ENCODE measurements at places on chromosomes 11 and 22.

GRCh38 chr11:118621071-118621783 lies 13.8 kb downstream of the PHLDB1 start:
- H3K4me3 ChIP-seq, result peak overlapping the region; percentile 79
- no peaks in the 10 kb centered on the region for H3K27me3 ChIP-seq
- H3K27ac ChIP-seq, result peak overlapping the region; percentile 76
- peak; percentile 19 for DNase-seq
- peaks cover 39% of the 10 kb centered on the region for H3K4me1 ChIP-seq
- peaks cover 13% of the 10 kb centered on the region for H3K36me3 ChIP-seq

DNA sequence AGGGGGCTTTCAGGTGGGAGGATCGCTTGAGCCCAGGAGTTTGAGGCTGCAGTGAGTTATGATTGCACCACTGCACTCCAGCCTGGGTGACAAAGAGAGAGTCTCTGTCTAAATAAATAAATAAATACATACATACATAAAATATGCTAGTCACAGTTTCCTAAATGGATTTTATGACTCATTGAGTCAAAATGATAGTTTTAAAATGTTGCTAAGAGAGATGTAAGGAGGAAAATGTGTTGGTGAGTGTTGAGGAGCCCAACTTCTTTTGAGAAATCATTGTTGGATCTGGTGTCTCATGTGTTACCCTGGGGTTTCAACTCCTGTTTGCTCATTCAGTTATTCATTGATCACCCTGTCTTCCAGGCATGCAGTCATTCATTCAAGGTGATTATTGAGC lies 21.0 kb downstream of the PARVB start:
- H3K4me3 ChIP-seq, result no peak overlapping the region
- no peaks in the 10 kb centered on the region for H3K27me3 ChIP-seq
- H3K36me3 ChIP-seq, result no peaks in the 10 kb centered on the region
- no peak overlapping the region for H3K27ac ChIP-seq
- DNase-seq, result no peak

GRCh38 chr22:26561756-26562417 lies 28.0 kb downstream of the TPST2 start:
- DNase-seq, result no peak
- no peak overlapping the region for H3K27ac ChIP-seq
- no peaks in the 10 kb centered on the region for H3K27me3 ChIP-seq
- H3K4me3 ChIP-seq, result no peak overlapping the region

DNA sequence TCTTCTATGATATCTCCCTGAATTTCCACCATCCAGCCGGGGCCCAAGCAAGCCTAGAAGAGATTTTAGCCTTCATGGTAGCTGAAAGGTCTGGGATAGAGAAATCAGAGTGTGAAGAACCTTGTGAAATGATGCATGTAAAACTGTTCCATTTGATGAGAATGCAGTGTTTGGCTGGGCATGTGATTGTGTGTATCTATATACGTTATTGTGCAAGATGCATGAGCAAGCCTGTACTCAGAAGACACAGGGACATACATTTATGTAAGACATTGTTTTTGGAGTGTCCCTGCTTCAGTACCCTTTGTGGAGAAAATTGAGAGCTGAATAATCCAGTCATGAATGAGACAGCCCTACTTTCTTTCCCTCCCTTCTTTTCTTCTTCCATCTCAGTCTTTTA lies 15.2 kb upstream of the OR52K2 start:
- no peak overlapping the region for H3K27ac ChIP-seq
- no peaks in the 10 kb centered on the region for H3K27me3 ChIP-seq
- H3K4me1 ChIP-seq, result no peaks in the 10 kb centered on the region
- H3K4me3 ChIP-seq, result no peak overlapping the region
- no peak for DNase-seq

GRCh38 chr22:36870250-36870649 lies 9.4 kb downstream of the NCF4 start:
- H3K27me3 ChIP-seq, result no peaks in the 10 kb centered on the region
- peaks cover 24% of the 10 kb centered on the region for H3K4me1 ChIP-seq
- H3K4me3 ChIP-seq, result no peak overlapping the region
- H3K36me3 ChIP-seq, result no peaks in the 10 kb centered on the region

- H3K27ac ChIP-seq, result peak overlapping the region; percentile 54
- H3K4me1 ChIP-seq, result peaks cover 24% of the 10 kb centered on the region
- no peak overlapping the region for H3K4me3 ChIP-seq
Measured at GRCh38 chr22:24138649-24139420, 42.5 kb upstream of the SUSD2 start.

DNA sequence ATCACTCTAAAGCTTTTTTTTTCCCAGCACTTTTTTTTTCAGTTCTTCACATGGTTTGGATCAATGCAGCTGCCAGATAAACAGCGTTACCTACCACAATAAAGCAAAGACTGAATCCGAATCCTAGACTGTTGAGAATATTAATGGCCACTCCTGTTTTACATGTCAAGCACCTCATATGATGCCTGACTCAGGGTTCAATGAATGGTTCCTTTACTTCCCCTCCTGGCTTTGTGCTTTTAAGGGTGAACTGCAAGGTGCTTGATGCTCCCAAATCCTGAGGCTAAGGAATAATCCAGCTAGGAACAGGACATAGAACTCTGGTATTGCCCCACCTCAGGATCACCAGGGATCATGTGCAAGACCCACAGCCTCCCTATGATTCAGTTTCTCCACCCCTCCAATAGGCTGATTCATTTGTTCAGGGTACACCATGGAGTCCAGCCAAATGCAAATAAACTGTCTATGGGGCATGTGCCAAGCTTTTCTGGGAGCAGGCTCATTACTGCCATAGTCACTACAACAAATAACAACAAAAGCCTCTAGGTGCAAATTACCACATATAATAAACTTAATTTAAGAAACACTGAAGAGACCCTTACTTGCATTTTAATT lies 104.3 kb downstream of the GAB2 start:
- no peak overlapping the region for H3K4me3 ChIP-seq
- peaks cover 2% of the 10 kb centered on the region for H3K36me3 ChIP-seq
- no peaks in the 10 kb centered on the region for H3K27me3 ChIP-seq
- peaks cover 2% of the 10 kb centered on the region for H3K4me1 ChIP-seq
- no peak for DNase-seq

- peak within 1 kb of the TSS; percentile 42 for H3K4me3 ChIP-seq
- no peak within 1 kb of the TSS for H3K27ac ChIP-seq
- DNase-seq, result peak; percentile 88
- peaks cover 20% of the 10 kb centered on the region for H3K36me3 ChIP-seq
- H3K27me3 ChIP-seq, result peaks cover 12% of the 10 kb centered on the region
Measured at GRCh38 chr11:536841-537621, at the start of gene LRRC56. TSS of gene LRRC56 (plus strand) at chr11:537527. CDS start at chr11:540685, 3,158 bp downstream.

DNA sequence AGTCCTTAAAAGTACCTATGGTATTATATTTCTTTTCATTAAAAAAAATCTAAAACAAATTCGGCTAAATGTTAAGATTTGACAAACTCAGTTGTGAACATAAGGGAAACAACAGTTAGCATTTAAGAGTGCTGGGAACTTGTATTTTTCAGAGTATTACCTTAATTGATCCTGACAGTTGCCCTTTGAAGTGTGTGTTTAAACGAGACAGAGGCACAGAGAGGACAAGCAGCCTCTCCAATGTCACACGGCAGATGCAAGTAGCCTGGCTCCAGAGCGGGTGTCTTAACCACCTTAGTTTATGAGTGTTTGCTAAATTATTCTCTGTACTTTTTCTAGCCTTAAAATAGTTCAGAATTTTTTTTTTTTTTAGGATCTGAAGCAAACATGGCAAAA lies 80.9 kb downstream of the TIMP3 start:
- no peaks in the 10 kb centered on the region for H3K27me3 ChIP-seq
- no peaks in the 10 kb centered on the region for H3K4me1 ChIP-seq
- H3K36me3 ChIP-seq, result no peaks in the 10 kb centered on the region
- DNase-seq, result no peak

DNA sequence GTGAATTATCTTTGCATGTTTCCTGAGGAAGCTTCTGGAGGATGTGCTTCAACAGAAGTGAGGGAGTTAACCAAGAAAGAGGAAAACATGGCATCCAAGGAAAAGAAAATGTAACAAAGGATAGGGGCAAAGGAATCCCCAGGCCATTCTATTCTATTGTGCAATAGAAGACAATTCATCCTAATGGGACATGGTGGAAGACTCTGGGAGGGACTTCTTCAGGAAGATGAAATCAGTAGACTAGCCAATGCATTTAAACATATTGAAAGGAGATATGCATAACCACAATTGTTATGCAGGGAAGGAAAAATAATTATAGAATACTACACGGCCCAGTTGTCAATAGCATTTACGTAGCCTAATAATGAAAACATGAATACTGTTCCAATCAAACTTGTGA lies 55.7 kb downstream of the THAP12 start:
- H3K4me3 ChIP-seq, result no peak overlapping the region
- peak; percentile 31 for DNase-seq
- H3K27ac ChIP-seq, result no peak overlapping the region
- peaks cover 5% of the 10 kb centered on the region for H3K27me3 ChIP-seq

GRCh38 chr11:111555255-111555654 lies 14.7 kb downstream of the LAYN start:
- DNase-seq, result no peak
- no peak overlapping the region for H3K27ac ChIP-seq
- H3K36me3 ChIP-seq, result peaks cover 18% of the 10 kb centered on the region
- no peaks in the 10 kb centered on the region for H3K27me3 ChIP-seq

- H3K4me3 ChIP-seq, result no peak overlapping the region
- DNase-seq, result peak; percentile 78
- no peaks in the 10 kb centered on the region for H3K4me1 ChIP-seq
- H3K27ac ChIP-seq, result no peak overlapping the region
- H3K36me3 ChIP-seq, result no peaks in the 10 kb centered on the region
- no peaks in the 10 kb centered on the region for H3K27me3 ChIP-seq
Measured at GRCh38 chr11:100681064-100681502, 6.0 kb upstream of the ARHGAP42 start.

DNA sequence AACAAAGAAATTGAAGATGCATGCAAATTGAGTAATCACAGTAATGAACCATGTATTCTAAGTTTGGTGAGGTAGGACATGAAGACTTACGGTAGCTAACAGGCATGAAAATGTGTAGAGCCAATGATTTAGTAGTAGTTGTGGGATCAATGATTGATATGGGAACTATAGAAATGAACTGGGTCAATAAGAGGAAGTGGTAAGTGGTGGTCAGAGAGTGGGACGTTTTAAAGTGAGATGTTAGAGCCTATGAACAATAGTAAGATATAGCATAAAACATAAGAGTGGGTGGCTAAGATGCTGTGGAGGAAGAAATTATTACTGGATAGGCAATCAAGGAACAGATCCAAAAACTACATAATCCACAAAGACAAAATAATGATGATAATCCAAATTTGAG lies 45.0 kb downstream of the DLG2 start:
- DNase-seq, result no peak
- no peak overlapping the region for H3K4me3 ChIP-seq
- H3K27me3 ChIP-seq, result no peaks in the 10 kb centered on the region
- H3K27ac ChIP-seq, result no peak overlapping the region
- H3K36me3 ChIP-seq, result no peaks in the 10 kb centered on the region

GRCh38 chr11:3860375-3860774 lies 4.9 kb downstream of the STIM1 start:
- DNase-seq, result no peak
- peaks cover 14% of the 10 kb centered on the region for H3K4me1 ChIP-seq
- H3K4me3 ChIP-seq, result no peak overlapping the region
- H3K27me3 ChIP-seq, result no peaks in the 10 kb centered on the region
- no peaks in the 10 kb centered on the region for H3K36me3 ChIP-seq

DNA sequence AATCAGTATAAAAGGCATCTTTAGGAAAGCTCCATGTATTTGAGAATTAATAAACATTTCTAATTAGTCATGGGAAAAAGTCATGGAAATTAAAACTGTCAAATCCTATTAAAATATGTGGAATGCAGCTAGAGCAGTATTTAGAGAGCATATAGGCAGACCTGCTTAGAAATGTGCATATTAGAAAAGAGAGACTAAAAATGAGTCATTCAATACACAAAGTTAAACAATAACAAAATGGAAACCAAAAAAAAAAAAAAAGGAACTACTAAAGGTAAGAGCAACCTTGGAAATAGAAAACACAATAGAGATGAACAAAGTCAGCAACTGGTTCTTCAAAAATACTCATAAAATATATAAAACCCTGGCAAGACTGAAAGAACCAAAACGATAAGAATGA lies 59.7 kb upstream of the RASSF10 start:
- DNase-seq, result peak; percentile 38
- no peaks in the 10 kb centered on the region for H3K27me3 ChIP-seq
- no peaks in the 10 kb centered on the region for H3K4me1 ChIP-seq
- no peaks in the 10 kb centered on the region for H3K36me3 ChIP-seq
- no peak overlapping the region for H3K27ac ChIP-seq
- H3K4me3 ChIP-seq, result no peak overlapping the region

DNA sequence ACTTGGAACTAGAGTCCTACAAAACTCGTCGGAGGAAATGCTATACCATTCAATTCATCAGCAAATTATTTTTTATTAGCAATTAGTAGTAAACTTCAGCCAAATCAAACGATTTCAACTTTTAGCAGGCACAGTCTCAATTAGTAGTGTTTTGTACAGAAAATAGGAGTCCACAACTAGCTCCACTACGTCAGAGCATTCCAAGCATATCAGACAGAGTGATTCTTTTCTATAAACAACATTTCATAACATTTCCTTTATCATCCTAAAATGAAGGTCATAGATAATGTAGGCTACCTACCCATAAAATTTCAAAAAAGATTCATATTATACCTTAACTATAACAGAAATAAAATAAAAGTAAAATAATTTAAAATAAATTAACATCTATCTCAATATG lies 169.9 kb downstream of the KIF18A start:
- H3K4me1 ChIP-seq, result peaks cover 9% of the 10 kb centered on the region
- no peak overlapping the region for H3K4me3 ChIP-seq
- DNase-seq, result peak; percentile 15
- H3K36me3 ChIP-seq, result no peaks in the 10 kb centered on the region
- no peaks in the 10 kb centered on the region for H3K27me3 ChIP-seq
- no peak overlapping the region for H3K27ac ChIP-seq

GRCh38 chr11:43327987-43328386 lies 16.2 kb downstream of the API5 start:
- DNase-seq, result peak; percentile 37
- no peaks in the 10 kb centered on the region for H3K4me1 ChIP-seq
- peaks cover 17% of the 10 kb centered on the region for H3K36me3 ChIP-seq
- no peak overlapping the region for H3K4me3 ChIP-seq

GRCh38 chr11:2685566-2686359 lies 14.0 kb downstream of the KCNQ1OT1 start:
- no peak overlapping the region for H3K4me3 ChIP-seq
- no peak overlapping the region for H3K27ac ChIP-seq
- no peaks in the 10 kb centered on the region for H3K27me3 ChIP-seq
- DNase-seq, result no peak
- peaks cover 13% of the 10 kb centered on the region for H3K36me3 ChIP-seq

- no peak for DNase-seq
- H3K4me1 ChIP-seq, result no peaks in the 10 kb centered on the region
- no peak overlapping the region for H3K27ac ChIP-seq
- H3K27me3 ChIP-seq, result no peaks in the 10 kb centered on the region
Measured at GRCh38 chr11:82975882-82976281, 74.3 kb downstream of the DDIAS start.

- no peak overlapping the region for H3K27ac ChIP-seq
- no peak for DNase-seq
- no peaks in the 10 kb centered on the region for H3K27me3 ChIP-seq
Measured at GRCh38 chr22:49364398-49364797, 463.3 kb downstream of the BRD1 start.

GRCh38 chr11:127106938-127107337 lies 106.4 kb upstream of the KIRREL3 start:
- H3K36me3 ChIP-seq, result no peaks in the 10 kb centered on the region
- no peak overlapping the region for H3K27ac ChIP-seq
- DNase-seq, result no peak

- no peaks in the 10 kb centered on the region for H3K27me3 ChIP-seq
- no peak overlapping the region for H3K4me3 ChIP-seq
- no peaks in the 10 kb centered on the region for H3K36me3 ChIP-seq
- H3K27ac ChIP-seq, result no peak overlapping the region
- no peaks in the 10 kb centered on the region for H3K4me1 ChIP-seq
Measured at GRCh38 chr11:80136991-80137390, 696.2 kb upstream of the TENM4 start.
